ENCODE measurements at places on chromosomes 11 and 22.

GRCh38 chr11:21142007-21142406 is 472.6 kb downstream of the NELL1 start:
- DNase-seq = no peak

DNA sequence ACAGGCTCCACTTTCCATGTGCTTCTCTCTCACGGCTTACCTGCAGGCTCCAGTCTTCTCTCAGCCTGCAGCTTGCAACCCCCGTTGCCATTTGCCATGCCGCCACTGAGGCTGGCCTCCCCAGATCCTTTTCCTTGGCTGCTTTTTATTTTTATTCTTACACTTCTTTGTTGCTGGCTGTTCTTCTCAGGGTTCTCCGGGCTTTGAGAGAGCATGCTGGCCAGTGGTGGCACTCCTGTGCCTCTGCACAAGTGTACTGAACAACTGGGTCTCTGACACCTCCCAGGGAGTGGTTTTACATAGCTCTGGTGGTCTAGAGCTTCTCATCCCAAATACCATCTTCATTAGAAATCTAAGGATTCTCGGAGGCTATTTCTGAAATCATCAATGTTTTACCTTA is 241.7 kb upstream of the MTNR1B start:
- DNase-seq = no peak

GRCh38 chr11:8706673-8707432 is 24.3 kb downstream of the RPL27A start:
- DNase-seq = no peak

GRCh38 chr11:124752471-124753102 is 532 bp upstream of the VSIG2 start:
- no peak for DNase-seq

- DNase-seq = no peak
These were observed 85.4 kb downstream of the MTNR1B start for GRCh38 chr11:93054881-93055280.

DNA sequence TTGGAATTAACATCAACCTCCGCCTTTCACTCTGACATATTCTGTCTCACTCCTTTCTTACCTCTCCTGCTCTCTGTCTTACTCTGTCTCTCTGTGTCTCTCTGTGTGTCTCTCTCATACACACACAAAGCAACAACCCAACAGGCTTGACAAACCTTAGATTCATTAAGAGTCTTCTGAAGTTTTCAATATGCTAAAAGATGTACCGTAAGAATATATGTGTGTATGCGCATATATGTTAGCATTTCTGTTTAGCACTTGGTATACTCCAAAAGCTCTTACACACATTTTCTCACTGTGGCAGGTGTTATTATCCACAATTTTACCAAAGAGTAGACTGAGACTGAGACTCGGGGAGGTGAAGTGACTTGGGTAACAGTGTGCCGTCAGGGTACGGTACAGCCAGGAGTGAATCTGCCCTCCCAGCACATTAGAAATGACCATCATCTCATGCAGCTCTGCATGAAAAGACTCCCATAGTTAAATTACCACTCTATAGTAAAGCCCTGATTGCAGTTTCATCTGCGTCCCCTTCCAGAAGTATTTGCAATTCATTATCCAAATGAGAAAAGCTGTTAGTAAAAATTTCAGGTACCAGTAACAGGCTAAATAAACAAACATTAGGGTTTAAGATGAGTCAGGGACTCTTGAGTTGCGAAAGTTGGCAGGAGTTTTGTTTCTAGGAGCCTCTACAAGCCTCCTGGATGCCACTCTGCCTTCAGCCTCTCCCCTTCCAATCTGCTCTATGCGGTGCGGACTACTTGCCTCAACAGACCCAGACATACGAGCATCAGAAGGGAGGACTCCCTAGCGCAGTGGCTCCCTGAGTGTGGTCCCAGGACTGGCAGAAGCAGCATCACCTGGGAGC is 195.2 kb upstream of the TMEM45B start:
- DNase-seq = no peak

- DNase-seq = no peak
These were observed 95.2 kb downstream of the TP53I11 start for GRCh38 chr11:44855493-44855849.

- no peak for DNase-seq
These were observed 172.6 kb downstream of the WNT11 start for GRCh38 chr11:76033699-76034098.

DNA sequence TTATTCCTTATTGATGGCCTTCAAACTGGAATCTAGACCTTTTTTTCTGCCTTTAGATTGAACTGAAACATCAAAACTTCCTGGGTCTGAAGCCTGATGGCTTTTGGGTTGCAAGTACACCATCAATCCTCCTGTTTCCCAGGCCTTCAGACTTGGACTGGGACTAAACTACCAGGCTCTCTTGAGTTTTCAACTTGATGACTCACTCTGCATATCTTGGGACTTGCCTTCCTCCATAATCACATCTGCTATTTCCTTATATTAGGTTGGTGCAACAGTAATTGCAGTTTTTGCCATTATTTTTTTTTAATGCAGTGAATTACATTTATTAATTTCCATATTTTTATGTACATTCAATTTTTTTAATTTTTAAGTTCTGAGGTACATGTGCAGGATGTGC is 7.0 kb downstream of the OR51B5 start:
- DNase-seq = no peak

DNA sequence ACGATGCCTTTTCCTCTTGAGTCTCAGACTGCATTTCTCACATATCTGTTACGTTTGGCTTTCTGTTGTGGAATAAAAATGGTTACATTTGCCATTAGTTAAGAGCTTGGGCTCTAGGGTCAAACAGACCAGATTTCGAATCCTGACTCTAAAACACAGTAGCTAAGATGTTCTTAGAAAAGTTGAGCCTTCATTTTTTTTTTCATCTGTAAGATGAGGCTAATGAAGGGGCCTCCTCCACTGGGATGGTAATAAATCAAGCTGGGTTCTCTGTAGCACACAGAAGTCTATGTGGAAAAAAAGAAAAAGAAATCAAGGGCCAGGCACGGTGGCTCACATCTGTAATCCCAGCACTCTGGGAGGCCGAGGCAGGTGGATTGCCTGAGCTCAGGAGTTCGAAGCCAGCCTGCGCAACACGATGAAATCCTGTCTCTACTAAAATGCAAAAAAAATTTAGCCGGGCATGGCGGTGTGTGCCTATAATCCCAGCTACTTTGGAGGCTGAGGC is 49.9 kb upstream of the CAPRIN1 start:
- no peak for DNase-seq

- no peak for DNase-seq
These were observed 138.5 kb upstream of the NCAM1 start for GRCh38 chr11:112822478-112823274.

DNA sequence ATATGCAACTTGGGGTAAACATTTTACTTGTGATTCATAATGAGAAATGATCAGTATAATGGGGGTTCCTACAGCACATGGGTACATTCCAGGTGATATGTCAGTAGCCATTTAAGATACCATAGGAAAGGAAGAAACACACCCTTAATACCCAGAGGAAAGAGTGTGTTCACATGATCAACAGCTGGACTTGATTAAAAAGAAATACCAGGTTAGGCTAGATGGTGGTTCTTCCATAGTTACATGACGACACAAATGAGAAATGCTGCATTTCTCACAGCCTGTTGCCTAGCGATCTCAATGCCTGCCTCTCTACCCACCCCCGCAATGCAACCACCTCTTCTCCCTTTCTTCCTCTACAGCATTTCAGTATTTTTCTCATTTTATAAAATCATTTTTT is 96.8 kb downstream of the TTC28 start:
- no peak for DNase-seq

- DNase-seq = no peak
These were observed 57.6 kb downstream of the IGLL5 start for GRCh38 chr22:22945195-22945594.

Data from activated naive CD8-positive, alpha-beta T cell treated with anti-CD3 and anti-CD28 coated beads, Interleukin-2, amount 10 ng/mL, durations not matched to agents 7 days and 5 days (primary cell).